ENCODE measurements at places on chromosomes 7 and 10.

- DNase-seq, result no peak
These were observed 493.2 kb upstream of the AUTS2 start for GRCh38 chr7:69105092-69105491.

- DNase-seq, result no peak
These were observed 11.5 kb downstream of the LIPJ start for GRCh38 chr10:88598055-88598454.

- no peak for DNase-seq
These were observed 267.6 kb downstream of the SKIDA1 start for GRCh38 chr10:21257919-21258318.

- no peak for DNase-seq
These were observed 10.1 kb downstream of the SLC25A16 start for GRCh38 chr10:68517188-68517587.

DNA sequence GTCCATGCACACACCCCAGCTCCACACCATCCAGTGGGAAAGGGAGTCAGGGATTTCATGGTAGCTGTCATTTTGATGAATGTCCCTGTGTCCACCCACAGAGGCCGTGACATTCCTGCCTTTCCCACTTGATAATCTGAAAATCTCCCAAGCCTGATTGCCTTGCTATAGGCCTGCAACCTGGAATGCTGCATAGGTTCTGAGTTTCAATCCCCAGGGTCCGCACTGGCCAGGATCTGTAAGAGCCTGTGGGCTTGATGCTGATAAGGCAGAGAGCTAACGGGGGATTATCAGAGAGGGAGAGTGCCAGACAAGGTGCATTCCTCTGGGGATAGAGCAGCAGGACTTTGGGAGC lies 57.5 kb downstream of the RBM20 start:
- DNase-seq, result no peak

- DNase-seq, result no peak
These were observed 21.0 kb upstream of the ITGB1 start for GRCh38 chr10:32979041-32979440.

DNA sequence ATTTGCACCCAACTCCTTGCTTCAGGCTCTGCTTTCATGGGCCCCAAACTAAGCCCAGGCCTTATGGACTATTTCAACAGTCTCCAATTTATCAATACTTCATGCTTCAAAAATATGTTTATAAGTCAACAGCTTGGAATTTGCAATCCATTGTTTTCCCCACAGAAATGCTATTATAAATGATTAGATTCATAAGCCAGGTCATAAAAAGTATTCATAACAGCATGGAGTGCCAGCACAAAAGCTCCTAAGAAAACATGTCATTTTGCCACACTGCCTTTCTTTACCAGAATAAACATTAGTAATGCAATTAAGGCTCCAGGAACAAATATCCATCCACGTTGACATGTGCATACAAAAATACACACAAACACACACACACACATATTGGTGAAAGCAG lies 30.1 kb downstream of the OSBPL3 start:
- no peak for DNase-seq

DNA sequence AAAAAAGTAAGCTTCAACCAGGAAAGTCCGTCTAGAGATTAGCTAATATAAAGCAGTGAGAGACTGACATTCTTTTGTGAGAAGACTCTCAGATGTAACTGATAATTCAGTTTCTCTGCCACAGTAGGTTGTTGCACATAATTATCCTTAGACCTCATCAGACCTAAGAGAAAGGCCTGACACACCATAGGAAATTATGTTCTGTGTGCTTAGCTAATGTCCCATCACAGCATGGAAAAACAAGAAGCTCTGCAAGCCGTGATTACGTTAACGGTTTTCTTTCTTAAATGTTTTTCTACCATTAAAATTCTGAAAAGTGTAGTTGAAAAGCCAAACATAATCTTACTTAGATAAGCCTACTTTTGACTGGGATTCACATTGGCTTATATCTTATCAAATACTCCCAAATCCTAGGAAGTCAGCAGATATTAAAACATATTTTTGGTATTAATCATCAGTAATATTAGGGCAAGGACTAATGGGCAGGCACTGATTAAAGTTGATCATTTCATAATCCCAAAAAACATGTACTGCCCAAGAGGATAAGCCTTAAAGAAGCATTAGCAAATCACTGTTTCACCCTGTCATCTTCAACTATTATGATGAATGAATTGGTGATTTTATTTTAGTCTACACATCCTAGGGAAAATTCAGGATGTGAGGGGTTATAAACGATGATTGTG lies 5.2 kb downstream of the CSTF2T start:
- no peak for DNase-seq

DNA sequence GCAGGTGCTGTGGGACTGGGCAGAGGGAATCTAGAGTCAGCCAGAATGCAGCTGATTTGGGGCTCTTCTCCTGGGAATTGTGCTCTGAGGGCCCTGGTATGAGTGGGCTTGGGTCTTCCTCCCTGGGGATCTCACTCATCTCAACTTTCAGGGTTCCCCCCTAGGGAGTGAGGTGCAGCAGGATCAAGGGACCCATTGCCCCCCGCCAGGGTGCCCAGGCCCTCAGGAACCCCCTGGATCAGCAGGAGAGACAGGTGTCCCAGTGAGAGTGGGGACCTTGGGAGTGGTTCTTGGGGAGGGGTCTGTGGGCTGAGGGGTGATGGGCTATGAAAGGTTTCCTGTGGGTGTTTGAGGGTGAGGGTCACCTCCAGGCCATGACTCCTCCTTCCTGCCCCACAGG lies 17.6 kb upstream of the VOPP1 start:
- no peak for DNase-seq

DNA sequence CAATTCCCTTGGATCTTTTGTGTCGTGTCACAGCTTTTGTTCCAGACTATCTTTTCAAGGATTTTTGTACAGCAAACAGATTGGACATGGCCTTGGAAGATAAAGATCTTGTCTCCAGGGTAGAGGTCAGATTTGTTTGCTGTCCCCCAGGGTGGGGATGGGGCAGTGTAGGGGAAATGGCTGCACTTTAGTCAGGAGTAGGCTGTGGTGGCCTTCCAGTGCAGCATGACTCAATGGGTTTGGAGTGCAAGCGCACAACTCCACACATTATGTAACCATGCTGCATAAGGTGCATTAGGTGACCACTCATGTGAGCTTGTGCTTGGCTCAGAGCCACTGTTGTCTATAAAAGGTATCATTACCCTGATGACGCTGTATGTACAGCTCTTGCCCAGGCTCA lies 23.9 kb upstream of the ADAMTS14 start:
- no peak for DNase-seq

GRCh38 chr10:108673741-108674140 lies 1249.6 kb downstream of the XPNPEP1 start:
- no peak for DNase-seq

- DNase-seq, result no peak
These were observed 32.3 kb upstream of the PPIF start for GRCh38 chr10:79314761-79315601.

GRCh38 chr10:119282446-119282845 lies 75.1 kb downstream of the GRK5 start:
- DNase-seq, result no peak

DNA sequence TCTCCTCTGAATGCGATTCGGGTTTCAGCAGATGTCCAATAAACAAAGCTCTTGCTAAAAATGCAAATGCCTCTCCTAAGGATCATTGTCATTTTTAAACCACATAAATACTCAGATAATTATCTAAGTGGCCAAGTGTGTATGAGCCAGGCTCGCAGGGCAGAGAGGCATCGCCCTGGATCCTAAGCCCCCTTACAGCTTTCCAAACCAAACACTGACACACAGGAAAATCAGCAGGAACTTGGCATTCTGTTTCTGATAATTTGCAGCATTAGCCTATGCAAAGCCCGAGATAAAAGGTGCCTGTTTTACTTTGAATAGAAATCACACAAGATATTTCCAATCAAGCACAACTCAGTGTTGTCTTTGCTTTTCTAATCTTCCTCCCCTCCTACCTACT lies 134.4 kb downstream of the ABCA13 start:
- DNase-seq, result no peak

GRCh38 chr10:71978476-71978875 lies 14.3 kb downstream of the CHST3 start:
- DNase-seq, result no peak

GRCh38 chr10:11573497-11573896 lies 38.0 kb downstream of the USP6NL start:
- DNase-seq, result no peak

DNA sequence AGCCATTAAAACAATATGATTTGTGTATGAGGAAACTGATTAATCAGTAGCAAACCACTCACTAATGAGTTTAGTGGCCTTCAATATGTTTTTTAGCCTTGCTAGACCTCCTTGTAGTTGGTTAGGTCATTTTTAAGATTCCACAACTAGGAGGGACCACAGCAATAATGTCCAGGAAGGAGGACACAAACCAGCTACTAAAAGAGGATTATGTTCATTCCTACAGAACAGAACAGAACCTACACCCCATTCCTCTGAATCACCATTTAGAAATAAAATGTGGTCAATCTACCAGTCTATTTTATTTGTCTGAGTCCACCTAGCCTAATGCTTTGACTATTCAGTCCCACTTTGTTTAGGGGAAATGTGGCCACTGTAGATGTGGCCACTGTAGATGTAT lies 226.3 kb downstream of the GLI3 start:
- no peak for DNase-seq

DNA sequence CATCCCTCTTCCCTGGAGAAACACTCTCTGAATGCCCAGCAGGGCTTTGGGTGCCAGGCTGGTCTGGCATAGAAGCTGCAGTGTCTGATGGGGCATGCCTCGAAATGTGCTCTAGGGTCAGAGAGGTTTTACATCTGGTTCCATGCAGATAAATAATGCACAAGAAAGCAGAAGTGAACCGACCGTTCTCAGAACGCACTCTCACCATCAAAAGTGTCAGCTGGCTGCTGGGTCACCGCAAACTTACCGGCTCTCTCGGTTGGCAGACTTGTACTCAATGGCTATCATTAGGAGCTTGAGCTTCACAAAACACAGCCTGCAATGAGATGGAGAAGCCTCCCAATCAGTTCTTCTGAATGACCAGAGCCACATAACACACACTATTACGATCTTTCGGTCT lies 610.0 kb downstream of the KCNMA1 start:
- no peak for DNase-seq

DNA sequence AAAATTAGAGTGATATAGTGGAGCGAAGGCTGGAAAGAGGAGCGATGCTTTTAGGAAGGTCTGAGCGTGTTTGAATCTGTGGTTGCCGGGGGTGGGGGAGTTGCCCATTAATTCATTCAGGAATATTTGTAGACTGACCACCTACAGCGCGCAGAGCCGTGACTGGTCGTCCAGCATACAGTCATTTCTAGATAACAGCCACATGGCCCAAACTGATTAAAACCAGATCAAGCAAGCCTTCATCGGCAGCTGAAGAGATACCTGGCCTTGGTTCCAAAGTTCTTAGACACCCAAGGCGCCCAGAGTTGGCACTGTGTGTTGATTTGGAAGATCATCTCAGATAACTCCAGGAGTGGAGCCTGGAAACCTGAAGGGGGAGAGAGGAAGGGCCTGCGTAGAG lies 1.7 kb downstream of the PROSER2 start:
- DNase-seq, result no peak

DNA sequence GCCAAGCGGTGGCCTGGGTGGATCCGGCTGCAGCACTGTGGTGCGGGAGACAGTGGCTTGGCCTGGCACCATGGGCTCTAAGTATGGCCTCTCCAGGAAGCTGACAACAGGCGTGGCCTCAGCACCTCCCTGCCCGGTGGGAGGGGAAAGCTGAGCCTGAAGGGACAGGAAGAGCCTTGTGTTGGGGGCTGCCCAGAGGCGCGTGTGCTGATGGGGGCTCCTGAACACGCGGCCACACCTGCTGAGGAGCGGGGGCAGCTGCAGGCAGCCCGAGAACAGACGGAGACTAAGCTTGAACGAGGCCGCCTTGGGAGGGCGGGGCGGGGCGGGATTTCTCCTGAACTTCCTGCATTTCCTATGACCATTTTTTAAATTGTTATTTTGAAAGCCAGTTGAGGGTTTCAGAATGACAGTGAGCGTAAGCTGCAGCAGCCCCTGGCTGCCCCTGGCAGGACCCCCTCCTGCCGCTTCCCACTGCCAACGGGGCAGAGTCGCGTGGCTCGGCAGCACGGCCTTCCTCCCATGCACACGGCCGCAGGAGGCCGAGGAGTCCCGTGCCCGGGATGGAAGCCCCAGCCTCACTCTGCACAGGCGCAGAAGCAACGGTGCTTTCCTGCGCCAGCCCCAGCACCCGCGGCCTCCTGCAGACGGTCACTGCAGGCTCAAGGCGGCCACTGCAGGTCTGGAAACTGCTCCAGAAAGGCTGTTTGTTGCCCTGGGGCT lies 43.2 kb downstream of the DPYSL4 start:
- DNase-seq, result no peak

GRCh38 chr7:44917465-44917864 lies 32.1 kb upstream of the PURB start:
- no peak for DNase-seq

- DNase-seq, result no peak
These were observed 182.2 kb downstream of the POLR1F start for GRCh38 chr7:19526639-19527038.

- no peak for DNase-seq
These were observed 26.0 kb downstream of the CYP26A1 start for GRCh38 chr10:93099670-93100069.

GRCh38 chr7:127893547-127893946 lies 137.7 kb downstream of the LRRC4 start:
- no peak for DNase-seq

GRCh38 chr7:147885869-147886268 lies 704.7 kb upstream of the C7orf33 start:
- DNase-seq, result no peak

GRCh38 chr7:92121681-92122080 lies 12.6 kb downstream of the CYP51A1 start:
- DNase-seq, result no peak

DNA sequence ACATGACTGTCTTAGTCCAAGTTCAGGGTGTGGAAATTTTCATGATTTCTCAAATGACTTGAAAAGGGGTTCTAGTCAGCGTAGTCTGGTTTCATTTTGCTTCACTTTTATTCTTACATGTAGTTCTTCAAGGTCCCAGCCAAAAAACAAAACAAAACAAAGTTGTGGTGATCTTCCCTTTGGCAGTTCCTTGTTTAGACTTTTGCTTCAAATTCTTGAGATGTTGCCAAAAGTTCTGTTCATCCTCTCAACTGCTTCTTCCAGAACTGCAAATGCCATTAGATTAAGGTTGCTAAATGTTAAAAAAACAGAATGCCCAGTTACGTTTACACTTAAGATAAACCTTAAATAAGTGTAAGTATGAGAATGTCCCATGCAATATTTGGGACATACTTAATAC lies 370.8 kb upstream of the LRRTM3 start:
- no peak for DNase-seq

DNA sequence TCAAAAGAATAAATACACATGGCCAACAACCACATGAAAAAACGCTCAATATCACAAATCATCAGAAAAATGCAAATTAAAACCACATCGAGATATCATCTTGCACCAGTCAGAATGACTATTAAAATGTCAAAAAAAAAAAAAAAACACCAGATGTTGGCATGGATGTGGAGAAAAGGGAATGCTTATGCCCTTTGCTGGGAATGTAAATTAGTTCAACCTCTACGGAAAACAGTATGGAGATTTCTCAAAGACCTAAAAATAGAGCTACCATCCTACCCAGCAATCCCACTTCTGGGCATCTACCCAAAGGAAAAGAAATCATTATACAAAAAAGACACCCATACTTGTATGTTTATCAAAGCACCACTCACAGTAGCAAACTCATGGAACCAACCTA lies 45.0 kb upstream of the DIP2C start:
- DNase-seq, result no peak

- peak; percentile 52 for DNase-seq
These were observed 25.3 kb downstream of the BCAP29 start for GRCh38 chr7:107605218-107605815.
